Urothelium cell line (cell line): ENCODE measurements at places on chromosomes 16 and 17.

- no peak for DNase-seq
Observed at GRCh38 chr16:61323456-61323855, 712.8 kb downstream of the CDH8 start.

- peak; percentile 72 for DNase-seq
Observed at GRCh38 chr17:68909066-68909465, 46.1 kb downstream of the ABCA8 start.

DNA sequence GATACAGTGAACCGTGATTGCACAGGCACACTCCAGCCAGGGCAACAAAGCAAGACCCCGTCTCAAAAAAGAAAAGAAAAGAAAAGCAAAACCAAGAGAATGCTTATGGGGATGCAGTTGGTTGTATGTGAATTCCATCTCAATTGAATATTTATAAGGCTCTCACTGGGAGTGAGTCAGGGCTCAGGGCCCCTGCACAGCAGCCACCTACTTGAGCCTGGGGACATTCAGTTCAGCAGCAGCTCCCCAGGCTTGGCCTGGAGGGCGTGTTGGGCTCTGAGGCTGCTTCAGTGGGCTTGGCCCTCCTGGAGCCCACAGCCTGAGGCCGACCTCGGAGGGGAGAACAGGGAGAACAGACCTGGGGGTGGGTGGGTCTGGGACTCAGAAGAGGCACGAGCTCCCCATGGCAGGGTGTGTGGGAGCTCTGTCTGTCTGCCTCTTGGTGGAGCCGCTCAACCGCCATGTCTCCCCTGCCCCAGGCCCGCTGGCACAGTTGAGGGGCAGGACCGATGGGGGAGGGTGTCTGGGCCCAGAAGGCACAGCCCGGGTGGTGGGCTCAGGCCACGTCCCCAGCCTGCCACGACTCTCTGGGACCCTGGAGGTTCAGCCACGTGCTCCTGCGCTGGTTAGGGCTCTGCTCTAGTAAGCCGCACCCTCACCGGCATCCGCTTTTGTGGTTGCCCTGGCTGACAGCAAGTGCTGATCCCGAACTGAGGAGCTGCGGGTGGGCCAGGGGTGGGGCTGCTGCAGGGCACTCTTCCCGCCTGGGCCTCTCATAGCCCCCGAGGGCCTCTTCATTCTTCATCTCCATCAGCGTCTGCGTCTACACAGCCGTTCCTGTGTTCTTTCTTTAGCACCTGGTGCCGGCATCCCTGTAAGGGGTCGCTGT lies 24.8 kb downstream of the ZFPM1 start:
- DNase-seq = no peak

DNA sequence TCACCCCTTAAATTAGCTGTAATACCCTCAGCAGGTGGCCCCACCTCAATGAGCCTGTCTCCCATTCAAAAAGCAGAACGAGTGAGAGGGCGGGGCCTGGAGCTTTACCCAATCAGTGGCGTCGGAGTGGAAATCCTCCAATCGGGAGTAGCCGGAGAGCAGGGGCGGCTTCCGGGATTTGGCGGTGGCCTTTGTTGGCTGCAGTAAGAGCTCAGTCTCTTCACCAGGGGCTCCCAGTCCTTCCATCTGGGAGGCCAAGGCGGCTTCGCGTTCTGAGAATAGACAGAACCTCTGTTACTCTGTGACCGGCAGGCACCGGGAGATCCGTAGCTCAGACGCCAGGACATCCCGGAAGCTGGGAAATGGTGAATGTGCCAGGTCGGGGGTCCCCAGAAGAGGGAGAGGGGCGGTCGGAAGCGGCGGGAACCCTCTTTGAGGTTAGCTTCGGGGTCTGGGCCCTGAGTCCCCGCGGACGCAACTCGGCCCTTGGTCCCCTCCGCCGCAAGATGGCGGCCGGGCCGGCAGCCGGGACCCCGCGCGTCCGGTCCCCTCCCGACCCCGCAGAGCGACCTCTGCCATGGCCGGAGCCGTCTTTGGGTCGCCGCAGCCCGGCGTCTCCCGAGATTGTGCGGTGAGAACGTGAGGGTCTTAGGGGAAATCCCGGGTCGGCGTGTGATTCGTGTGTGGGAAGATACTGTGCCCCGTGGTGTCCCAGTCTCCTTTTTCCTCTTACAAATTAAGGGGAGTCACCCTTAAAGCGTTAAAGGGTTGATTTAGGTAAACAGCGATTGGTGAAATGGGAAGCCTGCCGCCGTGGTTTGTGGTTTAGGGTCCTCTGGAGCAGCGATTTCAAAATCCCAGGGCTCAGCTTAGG lies 160.3 kb upstream of the ZNF267 start:
- DNase-seq = peak; percentile 89

DNA sequence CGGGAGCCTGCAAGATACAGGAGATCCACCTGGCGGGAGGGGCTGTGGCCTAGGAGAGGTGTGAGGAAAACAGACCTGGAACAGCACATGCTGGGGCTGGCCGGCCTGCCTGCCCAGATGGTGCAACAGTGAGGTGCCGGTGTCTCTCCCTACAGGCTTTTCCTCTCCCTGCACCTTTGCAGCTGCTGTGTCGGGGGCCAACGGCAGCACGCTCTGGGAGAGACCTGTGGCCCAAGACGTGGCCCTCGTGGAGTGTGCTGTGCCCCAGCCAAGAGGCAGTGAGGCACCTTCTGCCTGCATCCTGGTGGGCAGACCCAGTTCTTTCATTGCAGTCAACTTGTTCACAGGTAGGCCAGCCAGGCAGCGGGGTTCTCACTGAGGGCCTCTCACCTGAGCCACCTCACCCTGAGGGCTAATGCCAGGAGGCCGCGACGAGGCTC lies 15.9 kb downstream of the RGS11 start:
- no peak for DNase-seq

- DNase-seq = no peak
Observed at GRCh38 chr16:28217326-28217725, 5.6 kb upstream of the XPO6 start.

- DNase-seq = no peak
Observed at GRCh38 chr17:51711581-51711980, 446.9 kb downstream of the CA10 start.

GRCh38 chr17:15194859-15195277 lies 70.3 kb downstream of the PMP22 start:
- DNase-seq = no peak

DNA sequence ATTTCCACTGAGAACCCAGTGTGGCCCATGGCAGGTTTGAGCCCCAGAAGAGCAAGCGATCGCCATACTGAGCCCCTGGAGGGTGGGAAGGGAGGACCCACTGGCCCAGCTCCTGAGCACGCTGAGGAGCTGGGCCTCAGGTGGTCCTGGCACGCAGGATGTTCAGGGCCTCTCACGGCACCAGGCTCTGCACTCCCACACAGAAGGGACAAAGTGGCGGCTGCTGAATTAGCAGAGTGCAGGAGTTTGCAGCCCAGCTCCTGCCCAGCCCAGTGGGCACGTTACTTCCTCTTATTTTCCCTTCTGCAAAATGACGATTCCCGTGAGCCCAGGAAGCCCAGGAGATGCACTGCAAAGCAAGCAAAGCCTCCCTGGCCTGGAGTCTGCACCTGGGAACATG lies 42.3 kb upstream of the MTSS2 start:
- DNase-seq = no peak

GRCh38 chr17:19295473-19296135 lies 58.4 kb downstream of the EPN2 start:
- no peak for DNase-seq

DNA sequence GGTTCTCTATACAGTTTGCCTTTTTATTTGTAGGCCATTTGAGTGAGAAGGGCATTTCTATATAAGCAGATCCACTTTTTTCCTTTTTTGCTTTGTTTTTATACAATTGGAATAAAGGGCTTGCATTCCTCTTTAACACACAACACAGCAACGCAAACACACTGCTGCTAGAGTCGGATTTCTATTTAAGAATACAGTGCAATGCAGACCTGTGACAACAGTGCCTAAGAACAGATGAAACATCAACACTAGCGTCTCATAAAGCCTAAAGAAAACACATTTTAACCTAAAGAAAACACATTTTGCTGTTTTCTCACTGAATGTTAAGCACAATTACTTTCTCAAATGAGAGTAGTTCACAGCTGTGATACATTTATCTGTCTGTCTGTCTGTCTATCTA lies 1141.1 kb downstream of the CDH11 start:
- DNase-seq = no peak

GRCh38 chr17:80673152-80673920 lies 128.7 kb downstream of the RPTOR start:
- no peak for DNase-seq

GRCh38 chr17:17362540-17362930 lies 59.4 kb downstream of the NT5M start:
- no peak for DNase-seq

DNA sequence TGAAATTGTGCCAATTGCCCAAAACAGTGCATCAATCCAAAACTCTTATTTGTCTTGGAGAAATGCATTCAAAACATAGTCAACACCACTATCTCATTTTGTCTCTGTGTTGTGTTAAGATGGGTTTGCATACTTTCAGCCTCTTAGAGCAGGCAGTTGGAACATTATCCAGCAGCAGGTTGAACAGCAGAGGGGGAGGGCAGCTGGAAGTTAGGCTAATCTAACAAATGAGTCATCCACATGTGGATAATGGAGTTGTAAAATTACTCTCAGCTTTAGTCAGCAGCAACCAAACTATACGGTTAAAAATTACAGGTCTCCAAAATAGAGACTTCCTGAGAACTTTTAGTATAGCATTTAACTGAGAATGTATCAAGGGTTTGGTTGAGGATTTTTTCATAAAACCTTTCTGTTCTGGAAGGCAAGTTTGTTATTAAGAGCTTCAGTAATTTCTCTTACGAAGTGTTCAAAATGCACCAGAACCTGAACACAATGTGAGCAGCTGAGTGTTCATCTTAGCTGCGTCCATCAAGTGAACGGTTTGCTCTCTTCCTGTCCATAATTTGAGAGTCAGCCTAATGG lies 46.3 kb downstream of the PRKCA start:
- peak; percentile 73 for DNase-seq

DNA sequence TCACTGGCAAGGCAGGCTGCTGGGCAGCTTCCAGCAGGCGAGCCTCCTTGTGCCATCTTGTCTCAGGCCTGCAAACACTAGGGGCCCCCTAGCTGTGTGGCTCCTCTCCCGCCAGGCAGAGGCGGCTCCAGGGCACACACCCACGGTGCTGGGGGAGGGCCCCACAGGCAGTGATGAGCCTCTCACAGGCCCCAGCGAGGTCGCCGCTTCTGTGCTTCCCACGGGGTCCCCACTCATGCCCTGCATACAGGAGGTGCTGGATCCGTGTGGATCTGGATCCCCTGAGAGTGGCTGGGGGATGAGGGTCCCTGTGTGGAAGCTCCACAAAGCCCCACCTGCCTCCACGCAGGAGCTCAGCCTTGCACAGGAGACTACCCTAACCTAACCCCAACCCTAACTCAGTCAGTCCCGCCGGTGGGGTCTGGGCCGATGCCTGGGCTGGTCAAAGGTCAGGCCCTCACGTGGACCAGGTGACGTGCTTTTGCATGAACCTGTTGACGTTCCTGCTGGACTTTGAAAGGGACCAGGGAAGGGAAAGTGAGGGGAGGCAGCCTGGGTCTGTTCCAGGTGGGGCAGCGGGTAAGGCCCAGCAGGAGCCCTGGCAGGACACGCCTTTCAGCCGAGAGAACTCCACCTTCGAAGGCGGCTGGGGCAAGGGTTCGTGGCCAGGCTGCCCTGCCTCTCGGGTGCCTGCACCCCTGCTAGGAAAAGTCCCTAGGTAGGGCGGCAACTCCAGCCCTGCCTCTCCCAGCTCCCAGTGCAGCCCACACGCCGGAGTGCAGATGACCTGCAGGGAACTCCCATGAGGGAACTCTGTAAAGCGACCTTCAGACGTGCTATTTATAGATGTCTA lies 5.2 kb downstream of the SECTM1 start:
- no peak for DNase-seq

- no peak for DNase-seq
Observed at GRCh38 chr16:47699106-47699505, 238.0 kb downstream of the PHKB start.

- no peak for DNase-seq
Observed at GRCh38 chr17:40363111-40363827, 1.3 kb downstream of the GJD3 start.

- no peak for DNase-seq
Observed at GRCh38 chr17:42775534-42776098, 2.4 kb downstream of the VPS25 start.

DNA sequence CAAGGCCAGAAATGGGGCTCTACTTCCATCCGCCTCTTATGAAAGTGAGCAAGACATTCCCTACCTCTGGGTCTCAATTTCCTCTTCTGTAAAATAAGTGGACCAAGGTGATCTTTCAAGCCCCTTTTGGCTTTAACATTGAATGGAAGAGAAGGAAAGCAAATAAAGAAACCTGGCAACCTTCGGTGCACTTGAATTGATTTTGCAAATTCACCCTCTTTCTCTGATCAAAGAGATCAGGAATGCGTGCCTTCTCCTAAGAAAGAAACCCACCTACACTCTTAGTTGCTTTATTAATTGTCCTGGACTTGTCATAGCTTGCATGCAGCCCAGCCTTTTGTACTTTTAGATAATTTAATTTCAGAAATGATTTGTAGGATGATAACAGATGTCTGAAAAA lies 3.0 kb downstream of the MSI2 start:
- DNase-seq = no peak

DNA sequence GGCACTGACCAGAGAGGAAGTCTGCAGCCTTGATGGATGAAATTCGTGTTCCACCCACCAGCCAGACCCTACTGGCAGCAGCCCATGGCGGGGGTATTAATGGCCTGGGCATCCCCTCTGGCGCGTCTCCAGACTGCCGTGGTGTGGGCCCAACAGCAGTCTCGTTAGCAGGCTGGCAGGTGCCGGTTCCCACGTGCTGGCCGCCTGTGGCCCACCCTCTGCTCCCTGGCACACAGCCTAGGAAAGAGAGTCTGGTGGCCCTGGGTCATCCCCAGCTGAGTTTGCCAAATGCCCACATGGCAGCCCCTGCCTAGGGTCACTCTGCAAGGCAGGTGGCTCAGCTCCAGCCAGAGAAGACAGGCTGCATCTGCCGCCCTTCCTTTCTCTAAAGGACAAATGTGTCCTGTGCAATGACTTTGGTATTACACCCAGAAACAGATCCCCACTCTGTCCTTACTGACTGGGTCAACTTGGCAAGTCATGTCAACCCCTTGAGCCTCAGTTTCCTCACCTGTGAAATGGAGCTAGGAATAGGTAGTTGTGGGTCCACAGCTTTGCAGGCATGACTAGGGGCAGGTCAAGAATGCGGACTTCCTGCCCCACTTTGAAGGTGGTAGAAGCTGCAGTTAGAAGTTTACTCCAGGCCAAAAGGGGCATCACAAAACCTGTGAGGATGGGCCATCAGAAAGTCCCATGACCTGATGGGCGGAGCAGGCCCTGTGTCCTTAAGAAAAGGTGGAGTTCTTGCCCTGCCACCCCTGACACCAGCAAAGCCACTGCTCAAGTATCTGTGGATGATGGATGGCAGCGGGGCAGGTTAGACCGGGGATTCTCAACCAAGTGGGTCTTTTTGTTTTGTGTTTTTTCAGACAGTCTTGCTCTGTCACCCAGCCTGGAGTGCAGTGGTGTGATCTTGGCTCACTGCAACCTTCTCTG lies 76.6 kb downstream of the ABCC6 start:
- DNase-seq = no peak
